ENCODE measurements at places on chromosomes 2 and 18.

DNA sequence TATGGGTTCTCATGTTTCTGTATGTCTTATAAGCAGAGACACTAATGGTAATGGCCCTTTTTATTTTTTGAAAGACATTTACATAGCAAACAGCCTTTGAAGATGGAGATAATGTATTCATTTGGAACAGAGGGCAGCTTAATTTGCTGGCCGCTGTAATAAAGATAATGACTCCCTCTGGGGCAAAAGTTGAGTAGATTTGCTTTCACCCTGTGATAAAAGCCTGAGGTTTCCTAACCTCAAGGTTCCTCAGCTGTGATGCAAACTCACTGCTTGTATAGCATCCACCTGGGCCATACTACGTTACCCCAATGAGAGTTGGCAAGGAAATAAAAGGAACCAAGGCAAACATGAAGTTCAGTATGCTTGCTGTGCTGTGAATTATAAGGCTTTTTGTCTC, 54.8 kb downstream of the TEX51 start:
- DNase-seq: no peak

- no peak for DNase-seq
Observed at GRCh38 chr2:71546777-71547281, 93.5 kb downstream of the DYSF start.

- no peak for DNase-seq
Observed at GRCh38 chr2:55932843-55933242, 9.3 kb upstream of the EFEMP1 start.

GRCh38 chr18:11529081-11529480, 80.3 kb upstream of the SLC35G4 start:
- DNase-seq: no peak

DNA sequence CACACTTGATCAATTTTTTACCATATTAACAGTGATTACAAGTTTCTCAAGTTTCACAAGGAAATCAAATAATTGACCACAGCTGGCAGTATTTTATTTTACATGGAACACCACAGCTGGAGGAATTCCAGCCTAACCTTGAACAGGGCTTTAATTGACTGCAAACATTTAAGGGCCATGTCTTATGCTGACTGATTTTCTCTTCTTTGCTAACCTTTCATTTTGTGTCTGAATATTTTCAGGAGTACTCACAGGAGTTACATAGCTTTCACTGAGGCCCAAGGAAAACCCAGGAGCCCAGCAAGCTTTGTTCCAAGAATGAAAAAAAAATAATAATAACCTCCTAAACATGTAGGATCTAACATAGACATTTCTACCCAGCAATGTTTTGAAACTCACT, 49.6 kb downstream of the FRZB start:
- DNase-seq: no peak

DNA sequence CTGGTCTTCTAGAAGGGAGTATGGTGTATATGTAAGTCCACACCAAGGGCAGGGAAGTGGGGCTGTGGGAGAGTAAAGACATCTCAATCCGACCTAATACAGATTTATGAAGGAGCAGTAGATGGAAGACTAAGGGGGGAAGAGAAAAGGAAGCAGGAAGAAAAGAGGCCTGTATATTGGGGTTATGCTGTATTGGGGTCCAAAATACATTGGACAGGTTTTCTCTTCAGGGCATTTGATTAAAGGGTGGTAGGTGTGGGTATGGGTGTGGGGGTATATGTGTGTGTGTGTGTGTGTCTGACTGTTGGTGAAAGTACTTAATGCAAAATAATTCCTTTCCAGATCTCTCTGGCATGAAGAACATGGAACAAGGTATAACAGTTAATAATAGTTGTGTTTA, 33.6 kb upstream of the SCYGR2 start:
- no peak for DNase-seq

DNA sequence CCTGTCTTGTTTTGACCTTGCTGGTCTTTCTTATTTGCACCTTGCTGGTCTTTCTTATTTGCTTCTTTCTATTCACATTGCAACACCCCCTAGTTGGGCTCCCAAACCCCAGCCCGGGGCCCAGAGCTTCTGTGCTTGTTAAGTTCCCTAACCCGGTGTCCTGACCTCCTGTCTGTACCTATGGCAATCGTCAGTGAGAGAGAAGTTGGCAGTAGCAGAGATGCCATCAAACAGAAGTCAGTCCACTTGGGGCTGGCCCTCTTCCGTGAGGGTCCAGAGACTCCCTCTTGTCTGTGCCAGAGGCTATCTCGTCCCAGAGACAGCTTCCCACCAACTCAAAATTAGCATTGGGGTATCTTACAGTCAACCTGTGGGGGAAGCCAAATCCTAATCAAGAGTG, 55.7 kb downstream of the DPYSL5 start:
- no peak for DNase-seq

DNA sequence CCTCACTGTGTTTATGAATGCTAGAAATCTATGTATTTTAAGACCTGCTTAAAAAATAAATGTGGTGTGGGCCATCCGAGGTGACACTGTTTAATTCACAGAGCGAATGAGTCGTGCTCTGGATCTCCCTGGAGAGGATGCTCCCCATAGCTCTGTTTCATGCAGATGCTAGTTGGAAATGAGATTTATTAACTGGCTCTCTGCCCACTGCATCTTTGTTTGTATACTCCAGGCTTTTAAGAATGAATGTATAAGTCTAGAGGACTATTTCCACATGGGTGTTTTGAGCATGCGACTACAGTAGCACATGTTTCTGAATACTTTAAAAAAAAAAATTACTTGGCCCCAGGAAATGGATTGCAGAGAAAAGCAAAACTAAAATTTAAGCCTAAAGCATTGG, 3.9 kb downstream of the MAPRE2 start:
- DNase-seq: no peak

DNA sequence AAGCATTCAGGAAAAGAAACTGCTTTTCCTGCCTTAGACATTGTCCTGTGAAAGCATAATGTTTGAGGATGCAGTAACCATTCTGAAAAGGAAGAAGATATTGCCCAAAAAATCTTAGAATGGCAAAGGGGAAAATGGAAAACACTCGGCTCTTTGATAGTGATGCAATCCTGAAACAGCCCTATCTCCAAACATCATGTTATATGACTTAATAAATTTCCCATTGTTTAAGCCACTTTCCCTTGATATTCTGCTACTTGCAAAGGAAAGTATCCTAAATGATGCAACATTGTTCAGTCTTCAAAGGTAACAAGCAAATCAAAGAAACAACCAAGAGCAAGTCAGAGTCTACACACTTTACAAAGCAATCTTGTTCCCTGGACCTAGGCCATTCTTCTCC, 78.5 kb downstream of the EXOC6B start:
- no peak for DNase-seq

GRCh38 chr2:10169053-10169578, 46.6 kb downstream of the RRM2 start:
- no peak for DNase-seq

DNA sequence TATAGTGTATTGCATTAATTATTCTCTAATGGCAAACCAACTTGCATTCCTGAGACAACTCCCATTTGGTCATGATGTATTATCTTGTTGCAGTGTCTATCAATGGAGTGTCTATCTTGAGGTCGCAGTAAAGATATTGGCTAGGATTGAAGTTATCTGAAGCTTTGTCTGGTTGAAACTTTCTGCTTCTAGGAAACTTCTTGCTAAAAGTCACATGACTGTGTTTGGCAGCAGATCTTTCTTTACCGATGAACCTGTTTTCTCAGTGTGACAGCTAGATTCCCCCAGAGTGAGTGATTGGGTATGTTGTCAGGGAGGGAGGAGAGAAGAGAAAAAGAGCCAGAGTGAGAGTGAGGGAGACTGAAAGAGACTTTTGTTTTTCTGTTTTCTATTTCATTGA, 119.6 kb downstream of the QPCT start:
- DNase-seq: no peak

DNA sequence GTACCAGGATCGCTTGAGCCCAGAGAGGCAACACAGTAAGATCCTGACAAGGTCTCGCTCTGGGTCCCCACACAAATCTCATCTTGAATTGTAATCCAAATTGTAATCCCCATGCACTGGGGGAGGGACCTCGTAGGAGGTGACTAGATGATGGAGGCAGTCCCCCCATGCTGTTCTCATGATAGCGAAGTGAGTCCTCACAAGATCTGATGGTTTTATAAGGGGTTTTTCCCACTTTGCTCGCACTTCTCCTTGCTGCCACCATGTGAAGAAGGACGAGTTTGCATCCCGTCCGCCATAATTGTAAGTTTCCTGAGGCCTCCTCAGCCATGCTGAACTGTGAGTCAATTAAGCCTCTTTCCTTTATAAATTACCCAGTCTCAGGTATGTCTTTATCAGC, 46.0 kb upstream of the SERTAD2 start:
- DNase-seq: no peak

DNA sequence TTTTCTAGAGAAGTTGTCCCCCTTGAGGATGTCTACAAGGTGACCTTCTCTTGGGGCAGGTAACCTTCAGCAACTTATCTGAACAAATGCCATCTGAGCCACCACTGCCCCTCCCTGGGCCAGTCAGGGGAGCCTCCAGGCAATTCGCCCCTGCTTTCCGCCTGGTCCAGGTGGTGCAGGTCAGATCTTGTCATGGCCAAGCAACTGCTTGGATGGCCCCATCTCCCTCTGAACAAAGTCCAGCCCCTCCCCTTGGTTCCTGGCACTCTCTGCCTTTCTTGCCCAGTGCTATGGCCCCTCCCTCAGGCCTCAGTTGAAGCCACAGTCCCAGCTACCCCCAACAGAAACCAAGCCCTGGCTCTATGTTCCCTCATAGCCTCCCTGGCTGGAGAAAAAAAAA, 138.7 kb downstream of the ALPK2 start:
- DNase-seq: no peak

- DNase-seq: peak; percentile 70
Observed at GRCh38 chr2:26982102-26982742, 11.8 kb downstream of the MAPRE3 start.

Measured in SHP77 (cell line).